ENCODE measurements at places on chromosomes 5 and 9.

DNA sequence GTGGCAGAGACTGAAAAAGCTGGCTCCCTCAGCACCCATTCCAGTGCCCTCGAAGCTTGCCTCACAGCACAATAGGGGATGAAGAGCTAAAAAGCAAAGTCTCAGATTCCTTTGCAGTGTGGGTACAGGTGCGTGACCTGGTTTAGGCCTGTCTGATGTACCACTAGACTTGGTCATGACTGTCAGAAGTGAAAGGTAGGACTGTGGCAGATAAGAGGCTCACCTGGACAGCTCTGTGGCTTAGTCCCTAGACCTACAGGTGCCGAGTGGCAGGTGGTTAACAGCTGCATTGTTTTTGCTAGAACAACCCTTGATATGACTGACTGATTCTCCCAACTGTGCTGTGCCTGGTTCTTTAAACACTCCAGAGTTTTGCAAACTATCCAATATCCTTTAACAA, 14.7 kb upstream of the SFXN1 start:
- DNase-seq, result no peak

DNA sequence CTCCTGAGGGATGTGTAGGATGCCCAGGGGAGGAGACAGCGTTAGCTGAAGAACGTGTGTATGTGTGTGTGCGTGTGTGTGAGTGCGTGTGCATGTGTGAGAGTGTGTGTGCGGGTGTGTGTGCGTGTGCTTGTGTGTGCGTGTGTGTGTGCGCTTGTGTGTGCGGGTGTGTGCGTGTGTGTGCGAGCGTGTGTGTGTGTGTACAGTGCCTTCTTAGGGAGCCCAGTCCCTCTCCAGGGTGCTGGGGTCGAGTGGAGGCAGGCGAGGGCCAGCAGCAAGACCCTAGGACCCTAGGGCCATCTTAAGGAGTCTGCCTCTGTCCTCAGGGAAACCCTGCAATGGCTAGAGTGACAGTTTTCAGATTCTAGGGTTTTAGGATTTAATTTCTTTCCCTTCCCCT, 26.0 kb upstream of the STXBP1 start:
- no peak for DNase-seq

DNA sequence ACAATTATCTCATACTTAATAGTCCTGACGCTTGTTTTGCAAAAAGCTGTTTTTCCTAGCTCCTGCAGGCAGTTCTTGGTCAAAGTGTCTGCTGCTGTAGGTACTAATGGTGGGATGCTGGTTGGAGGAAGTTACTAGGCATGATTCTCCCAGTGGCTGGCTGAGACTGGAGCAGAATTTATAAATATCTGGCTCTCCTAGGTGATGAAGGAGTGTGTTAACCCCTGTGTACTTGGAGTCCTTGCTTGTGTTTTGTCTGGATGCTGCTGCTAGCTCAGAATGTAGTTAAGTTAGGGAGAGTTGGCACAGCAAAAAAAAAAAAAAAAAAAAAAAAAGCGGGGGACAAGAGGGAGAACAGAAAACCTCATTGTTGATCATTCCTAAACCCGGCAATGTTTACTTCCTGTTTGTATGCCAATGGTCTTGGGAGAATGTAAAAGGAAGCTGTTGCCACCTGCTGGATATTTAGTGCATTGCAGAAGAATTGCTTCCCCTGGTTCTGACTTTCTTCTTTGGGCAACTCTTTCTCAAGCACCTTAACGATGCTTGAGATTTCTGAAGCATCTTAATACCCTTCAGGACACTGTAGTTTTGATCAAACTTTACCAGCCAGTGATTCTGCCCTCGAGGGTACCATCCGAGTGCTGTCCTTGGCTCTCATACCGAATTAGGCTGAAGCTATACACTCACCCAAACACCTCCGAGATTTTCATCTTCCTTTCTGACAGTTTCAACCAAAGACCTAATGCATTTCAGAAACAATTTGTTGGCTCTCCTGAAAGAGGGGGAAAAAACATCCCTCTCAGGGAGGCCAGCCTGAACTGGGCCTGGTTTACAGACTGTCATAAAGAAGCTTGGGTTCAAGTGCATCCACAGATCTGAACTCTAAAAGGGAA, 71.7 kb upstream of the WWC1 start:
- no peak for DNase-seq

GRCh38 chr5:82666312-82666711, 388.2 kb upstream of the RPS23 start:
- DNase-seq, result no peak

- DNase-seq, result peak; percentile 90
Measured at GRCh38 chr9:137590469-137591383, at the start of gene ZMYND19. Gene ZMYND19, minus strand, starts transcription at chr9:137590512. Its CDS starts 249 bp downstream, at chr9:137590263.

- no peak for DNase-seq
Measured at GRCh38 chr9:68762570-68762969, 57.5 kb downstream of the PIP5K1B start.

DNA sequence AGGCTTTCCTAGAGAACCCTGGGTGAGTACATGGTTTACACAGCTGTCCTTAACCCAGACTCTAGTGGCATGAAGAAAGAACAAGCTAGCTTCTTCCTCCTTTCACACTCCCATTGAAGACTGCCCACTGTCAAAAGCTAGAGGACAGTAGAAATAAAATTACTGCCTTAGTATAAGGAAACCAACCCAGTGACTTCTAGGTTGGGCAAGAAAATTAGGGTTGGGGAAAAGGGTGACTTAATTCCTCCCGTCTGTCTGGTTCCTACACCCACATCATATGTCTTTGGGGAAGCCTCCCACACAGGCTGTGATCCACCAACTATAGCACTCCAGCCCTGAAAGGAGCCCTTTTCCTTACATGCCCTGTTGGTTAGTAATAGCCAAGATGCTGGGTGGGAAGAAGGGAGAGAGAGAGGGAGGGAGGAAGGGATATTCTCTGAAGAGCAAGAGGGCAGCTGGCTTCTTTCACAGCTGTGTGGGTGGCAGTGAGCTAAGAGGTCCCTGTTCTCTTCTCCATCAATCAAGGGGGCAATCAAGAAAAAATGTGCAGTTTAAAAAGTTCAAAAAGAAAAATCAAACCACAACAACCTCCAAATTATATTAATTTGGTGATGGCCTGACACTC, 21.7 kb downstream of the HBEGF start:
- no peak for DNase-seq

GRCh38 chr9:68844157-68844556, 139.1 kb downstream of the PIP5K1B start:
- DNase-seq, result no peak

DNA sequence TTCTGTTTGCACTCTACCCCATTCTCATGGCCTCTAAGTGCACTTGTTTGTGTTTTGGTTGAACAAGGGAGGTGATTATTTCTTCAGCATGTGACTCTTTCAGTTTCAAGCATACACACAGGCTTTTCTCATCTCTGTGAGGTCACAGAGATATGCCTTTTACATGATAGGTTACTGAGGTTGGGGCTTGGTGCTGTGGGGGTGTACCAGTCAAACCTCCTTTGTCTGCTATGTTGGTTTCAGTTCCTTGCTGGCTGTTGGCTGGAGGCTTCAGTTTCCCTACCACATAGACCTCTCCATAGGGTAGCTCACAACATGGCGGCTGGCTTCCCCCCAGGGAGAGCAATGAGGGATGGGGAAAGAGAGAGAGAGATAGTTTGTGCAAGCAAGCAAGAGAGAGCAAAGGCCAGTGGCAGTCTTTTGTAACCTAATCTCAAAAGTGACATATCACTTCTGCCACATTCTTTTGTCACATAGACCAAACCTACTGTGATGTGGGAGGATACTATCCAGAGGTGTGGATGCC, 96.7 kb upstream of the SEMA6A start:
- no peak for DNase-seq

DNA sequence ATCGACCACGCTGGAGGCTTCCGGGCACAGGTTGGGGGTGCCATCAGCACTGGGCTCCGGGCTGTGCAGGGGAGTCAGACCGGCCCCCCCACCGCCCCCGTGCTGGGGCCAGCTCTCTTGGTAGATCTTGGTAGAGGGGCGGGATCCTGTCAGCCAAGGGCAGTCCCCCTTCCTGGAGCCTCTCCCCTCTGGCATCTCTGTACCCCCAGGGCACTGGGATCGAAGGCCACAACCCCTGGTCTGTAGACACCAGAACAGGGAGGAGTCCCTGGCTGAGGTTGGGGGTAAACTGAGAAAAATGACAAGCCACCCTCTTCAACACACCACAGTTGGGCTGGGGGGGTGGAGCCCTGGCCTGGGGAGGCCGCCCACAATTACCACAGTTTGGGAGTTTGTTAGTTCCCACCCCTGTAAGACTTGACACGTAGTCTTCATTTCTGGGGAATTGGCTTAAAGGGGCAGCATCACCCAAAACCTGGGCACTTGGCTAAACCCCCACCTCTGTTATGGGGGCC, 882 bp downstream of the CERCAM start:
- no peak for DNase-seq

DNA sequence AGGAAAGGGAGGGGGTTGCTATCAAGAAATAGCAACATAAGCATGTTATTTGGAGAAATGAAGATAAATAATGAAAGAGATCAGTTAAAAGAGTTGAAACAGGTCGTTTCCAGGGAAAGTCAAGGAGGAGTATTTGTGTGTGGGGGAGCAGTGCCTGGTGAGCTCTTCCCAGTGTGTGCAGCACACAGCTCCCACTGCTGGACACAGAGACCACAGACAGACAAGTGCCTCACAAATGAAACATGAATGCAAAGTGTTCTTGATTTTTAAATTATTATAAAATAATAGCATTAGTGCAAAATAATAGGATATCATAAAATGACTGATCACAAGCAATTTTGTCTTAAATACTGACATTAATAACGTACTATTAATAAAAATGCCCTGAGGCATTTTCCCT, 40.8 kb downstream of the LIFR start:
- DNase-seq, result no peak

DNA sequence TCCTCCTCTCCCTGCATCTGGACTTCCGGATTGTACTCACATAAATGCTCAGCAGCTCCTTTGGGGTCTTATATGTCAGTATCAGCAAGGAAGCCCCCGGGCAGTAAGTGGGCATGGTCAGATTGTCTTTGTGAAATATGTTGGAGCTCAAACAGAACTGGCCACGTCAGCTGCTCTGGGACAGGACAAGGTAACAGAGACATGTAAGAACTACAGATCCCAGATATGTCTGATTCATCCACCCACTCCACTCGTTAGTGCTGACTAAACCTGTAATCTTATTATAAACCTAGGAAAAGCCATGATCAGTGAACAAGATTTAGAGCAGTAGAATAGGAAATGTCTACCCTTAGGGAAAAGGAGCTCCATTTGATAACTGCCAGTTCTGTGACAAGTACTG, 561.8 kb downstream of the CETN3 start:
- no peak for DNase-seq

- DNase-seq, result no peak
Measured at GRCh38 chr5:72351376-72351775, 31.2 kb downstream of the PTCD2 start.

- DNase-seq, result no peak
Measured at GRCh38 chr9:109086221-109086620, 33.5 kb downstream of the TMEM245 start.

DNA sequence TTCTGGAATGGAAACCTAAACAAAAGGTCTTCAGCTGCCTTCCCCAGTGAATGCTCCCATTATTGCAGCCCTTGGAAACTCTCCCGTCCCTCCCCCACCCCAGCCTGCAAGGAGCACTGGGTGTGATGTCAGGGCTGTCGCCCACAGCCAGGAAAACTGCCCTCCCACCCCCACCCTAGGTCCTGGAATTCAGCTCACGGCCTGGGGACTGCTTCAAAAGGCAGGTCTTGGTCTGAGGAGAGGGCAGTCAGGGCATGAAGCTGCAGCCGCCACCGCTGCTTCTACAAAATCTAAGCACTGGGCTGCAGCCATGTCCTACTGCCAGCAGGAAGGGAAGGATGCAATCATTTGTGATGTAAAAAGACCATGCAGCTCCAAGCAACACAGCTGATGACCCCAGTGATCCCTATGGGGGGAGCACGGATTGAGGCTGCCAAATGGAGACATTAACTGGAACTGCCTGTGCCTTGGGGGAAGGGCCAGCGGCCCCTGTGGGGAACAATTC, 11.4 kb downstream of the GRHPR start:
- no peak for DNase-seq

- DNase-seq, result no peak
Measured at GRCh38 chr5:164256351-164256750, 750.9 kb downstream of the MAT2B start.

DNA sequence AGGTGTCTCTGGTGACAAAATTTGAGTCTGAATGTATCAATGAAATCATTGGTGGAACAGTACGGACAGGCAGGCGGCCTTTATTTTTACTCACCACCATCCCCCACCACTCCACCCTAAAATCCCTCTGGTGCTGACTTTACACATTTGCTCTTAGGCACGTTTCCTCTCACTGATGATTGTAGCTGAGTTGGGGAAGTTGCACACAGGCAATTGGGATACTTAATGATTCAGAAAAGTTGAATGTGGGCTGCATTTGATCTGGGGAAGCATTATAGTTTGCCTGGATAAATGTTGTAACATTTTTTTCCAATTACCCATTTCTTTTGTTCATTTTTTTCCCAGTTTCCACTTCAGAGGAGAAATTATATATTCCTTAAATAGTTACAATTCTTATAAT, 658.4 kb downstream of the TLR4 start:
- DNase-seq, result no peak

DNA sequence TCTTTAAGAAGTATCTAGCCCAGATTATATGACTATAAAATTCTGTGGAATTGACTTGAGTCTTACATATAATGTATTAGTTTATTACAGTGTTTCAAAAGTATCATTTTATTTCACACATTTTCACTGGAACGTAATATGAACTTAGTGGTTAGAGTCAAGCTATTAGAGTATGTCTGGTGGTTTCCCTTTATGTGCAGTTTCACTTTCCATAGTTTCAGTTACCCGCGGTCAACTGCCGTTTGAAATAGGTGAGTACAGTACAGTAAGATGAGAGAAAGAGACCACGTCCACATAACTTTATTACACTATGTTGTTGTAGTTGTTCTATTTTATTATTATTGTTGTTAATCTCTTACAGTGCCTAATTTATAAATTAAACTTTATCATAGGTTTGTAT, 50.5 kb downstream of the COMMD10 start:
- DNase-seq, result no peak

- DNase-seq, result no peak
Measured at GRCh38 chr9:78316166-78316892, 19.4 kb downstream of the PSAT1 start.

- DNase-seq, result no peak
Measured at GRCh38 chr5:78974601-78975000, 10.5 kb downstream of the ARSB start.

- no peak for DNase-seq
Measured at GRCh38 chr9:110047232-110047954, 160.6 kb downstream of the C9orf152 start.

DNA sequence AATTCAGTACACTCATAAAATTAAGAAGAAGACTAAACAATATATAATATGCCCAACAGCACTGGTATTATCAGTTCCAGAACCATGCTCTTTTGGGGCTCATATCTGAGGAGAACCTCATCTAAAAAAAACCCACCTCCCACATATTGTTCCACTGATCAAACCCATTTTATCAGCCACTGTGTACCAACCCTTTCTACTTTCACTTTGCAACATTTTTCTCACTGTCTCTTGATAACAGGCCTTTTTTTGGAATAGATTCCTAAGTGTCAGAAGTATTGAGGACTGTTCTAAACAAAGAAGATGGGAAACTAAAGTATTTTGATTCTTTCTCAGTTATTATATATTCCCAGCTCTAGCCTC, 173.2 kb downstream of the GABRB2 start:
- DNase-seq, result no peak

GRCh38 chr9:137611623-137612609, 6.4 kb downstream of the ARRDC1 start:
- DNase-seq, result no peak

GRCh38 chr9:19127871-19128500, 694 bp upstream of the PLIN2 start:
- no peak for DNase-seq
